HuH-7.5 (cell line): ENCODE measurements at places on chromosomes 4 and X.

GRCh38 chr4:47187608-47188007, 156.2 kb downstream of the GABRB1 start:
- DNase-seq = no peak

- DNase-seq = no peak
Observed at GRCh38 chr4:28948501-28948900, 1771.7 kb upstream of the PCDH7 start.

DNA sequence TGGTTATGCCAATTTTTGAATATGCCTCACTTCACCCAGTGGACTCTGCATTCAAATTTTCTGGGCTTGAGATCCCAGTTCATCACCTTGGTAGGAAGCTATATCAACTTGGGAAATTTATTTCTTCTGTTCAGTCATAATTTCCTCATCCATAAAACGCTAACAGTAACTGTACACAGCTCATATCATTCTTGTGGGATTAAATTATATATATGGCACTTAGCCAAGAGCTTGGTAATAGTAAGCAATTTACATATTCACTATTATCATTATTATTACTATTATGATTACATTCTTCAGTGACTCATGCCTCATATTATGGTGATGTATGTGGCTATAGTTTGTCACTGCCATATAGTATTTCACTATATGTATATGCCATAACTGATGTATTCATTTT, 177.6 kb downstream of the CPE start:
- DNase-seq = no peak

DNA sequence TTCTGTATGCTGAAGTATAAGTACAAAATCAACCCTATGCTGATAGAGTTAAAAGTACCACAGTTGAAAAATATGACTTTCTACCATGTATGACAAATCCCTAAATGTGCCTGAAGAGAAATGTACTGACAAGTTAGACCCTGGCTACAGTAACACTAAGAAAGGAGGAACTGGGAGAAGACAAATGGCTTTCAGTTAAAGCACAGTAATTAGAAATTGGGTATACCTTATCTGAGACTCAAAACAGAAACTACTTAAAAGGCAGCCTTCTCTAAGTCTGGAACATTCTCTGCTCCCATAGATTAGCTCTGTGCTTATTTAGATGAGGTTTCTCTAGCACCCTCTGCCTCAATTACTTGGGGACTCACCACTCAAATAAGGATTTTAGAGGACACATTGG, 189.1 kb downstream of the GPC3 start:
- no peak for DNase-seq

- DNase-seq = no peak
Observed at GRCh38 chr4:109078724-109079123, 223.7 kb downstream of the COL25A1 start.
